Activated CD4-positive, CD25-positive, alpha-beta regulatory T cell (primary cell): ENCODE measurements at places on chromosomes 5 and 9.

DNA sequence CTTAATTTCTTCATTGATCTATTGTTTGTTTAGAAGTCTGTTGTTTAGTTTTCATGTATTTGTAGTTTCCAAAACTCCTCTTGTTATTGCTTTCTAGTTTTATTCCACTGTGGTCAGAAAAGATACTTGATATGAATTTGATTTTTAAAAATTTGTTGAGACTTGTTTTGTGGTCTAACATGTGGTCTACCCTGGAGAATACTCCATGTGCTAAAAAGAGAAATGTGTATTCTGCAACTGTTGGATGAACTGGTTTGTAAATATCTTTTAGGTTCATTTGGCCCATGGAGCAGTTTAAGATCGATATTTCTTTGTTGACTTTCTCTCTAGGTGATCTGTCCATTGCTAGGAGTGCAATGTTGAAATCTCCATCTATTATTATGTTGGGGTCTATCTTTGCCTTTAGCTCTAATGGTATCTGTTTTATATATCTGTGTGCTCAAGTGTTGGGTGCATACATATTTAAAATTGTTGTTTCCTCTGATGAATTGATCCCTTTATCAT, 150.6 kb upstream of the ATP10B start:
- DNase-seq = no peak

DNA sequence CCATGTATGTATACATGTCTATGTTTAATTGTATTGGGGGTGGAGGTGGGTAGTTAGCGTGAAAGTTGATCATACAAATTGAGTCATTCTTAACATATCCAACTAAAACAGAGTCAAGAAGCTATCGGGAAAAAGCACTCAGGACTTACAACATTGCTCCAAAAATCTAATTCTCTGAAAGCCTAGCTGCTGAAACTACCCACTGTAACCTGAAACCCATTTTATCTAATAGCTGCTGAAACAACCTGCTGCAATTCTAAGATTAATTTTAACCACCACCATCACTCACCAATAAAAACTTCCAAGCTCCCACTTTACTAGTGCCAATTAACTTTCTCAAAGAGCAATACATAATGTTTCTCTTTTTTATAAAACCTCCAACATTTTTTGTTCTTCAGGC, 32.2 kb downstream of the KCNV2 start:
- no peak for DNase-seq

- DNase-seq = no peak
These were observed 333.4 kb upstream of the PUM3 start for GRCh38 chr9:3177146-3177761.

- DNase-seq = no peak
These were observed 163.3 kb upstream of the WWC1 start for GRCh38 chr5:168128111-168128510.

GRCh38 chr5:167317884-167318283, 973.6 kb upstream of the WWC1 start:
- DNase-seq = no peak

DNA sequence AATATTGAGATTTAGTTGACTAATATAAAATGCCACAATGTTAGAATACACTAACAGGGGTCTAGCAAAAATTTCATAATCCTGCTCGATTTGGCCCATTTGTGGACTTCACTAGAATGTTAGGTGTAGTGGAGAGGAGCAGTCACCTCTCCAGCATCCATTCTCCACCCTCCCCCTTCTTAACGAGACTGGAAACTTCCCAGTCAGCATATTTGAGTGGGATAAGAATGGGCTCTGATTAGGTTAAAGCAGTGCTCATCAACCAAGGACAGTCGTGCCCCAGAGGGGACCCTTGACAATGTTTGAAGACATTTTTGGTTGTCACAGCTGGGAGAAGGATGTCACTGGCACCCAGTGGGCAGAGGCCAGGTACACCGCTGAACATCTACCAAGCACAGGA, 46.7 kb downstream of the FANCC start:
- DNase-seq = no peak

GRCh38 chr9:124297551-124297901, 39.8 kb downstream of the NEK6 start:
- no peak for DNase-seq

DNA sequence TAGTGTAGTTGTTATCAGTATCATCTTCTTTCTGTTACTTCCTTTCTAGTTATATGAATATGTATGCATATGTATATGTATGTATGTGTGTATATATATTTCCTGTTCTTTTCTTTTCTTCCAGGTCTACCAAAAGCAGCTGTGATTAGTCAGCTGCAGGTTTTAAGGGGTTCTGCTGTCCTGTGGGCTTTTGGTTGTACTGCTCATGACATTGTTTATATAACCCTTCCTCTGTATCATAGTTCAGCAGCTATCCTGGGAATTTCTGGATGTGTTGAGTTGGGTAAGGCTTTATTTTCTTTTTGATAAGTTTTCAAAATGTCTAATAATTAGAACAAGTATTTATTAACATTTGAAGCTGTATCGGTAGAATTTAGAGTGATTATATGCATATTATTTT, 23.2 kb downstream of the SLC27A6 start:
- DNase-seq = no peak

- no peak for DNase-seq
These were observed 15.8 kb upstream of the PSAT1 start for GRCh38 chr9:78280982-78281668.

- DNase-seq = no peak
These were observed 285.3 kb upstream of the GRAMD2B start for GRCh38 chr5:126137891-126138280.

- DNase-seq = peak; percentile 39
These were observed at the start of gene GNPDA1 for GRCh38 chr5:142012792-142013388. Gene GNPDA1, minus strand, starts transcription at chr5:142013027. Its CDS starts 992 bp downstream, at chr5:142012035.

DNA sequence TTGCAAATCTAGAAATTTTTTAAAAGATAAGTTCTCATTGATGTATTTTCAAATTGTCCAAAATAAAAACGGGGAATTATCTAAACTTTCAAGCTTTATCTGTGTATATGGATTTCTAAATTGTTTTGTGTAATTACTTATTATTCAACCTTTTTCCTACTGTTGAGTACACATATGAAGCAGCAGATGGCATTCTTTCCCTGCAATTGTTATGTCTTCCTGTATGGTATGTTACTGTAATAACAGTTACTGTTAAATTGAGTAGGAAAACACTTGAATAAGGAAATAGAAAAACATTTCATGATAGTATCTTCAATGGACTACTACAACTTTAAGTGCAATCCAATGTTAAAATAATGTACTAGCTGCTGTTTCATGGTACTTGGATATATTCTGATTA, 124.8 kb downstream of the RANBP17 start:
- DNase-seq = no peak

- DNase-seq = no peak
These were observed 154.2 kb upstream of the WWC1 start for GRCh38 chr5:168137265-168137664.

DNA sequence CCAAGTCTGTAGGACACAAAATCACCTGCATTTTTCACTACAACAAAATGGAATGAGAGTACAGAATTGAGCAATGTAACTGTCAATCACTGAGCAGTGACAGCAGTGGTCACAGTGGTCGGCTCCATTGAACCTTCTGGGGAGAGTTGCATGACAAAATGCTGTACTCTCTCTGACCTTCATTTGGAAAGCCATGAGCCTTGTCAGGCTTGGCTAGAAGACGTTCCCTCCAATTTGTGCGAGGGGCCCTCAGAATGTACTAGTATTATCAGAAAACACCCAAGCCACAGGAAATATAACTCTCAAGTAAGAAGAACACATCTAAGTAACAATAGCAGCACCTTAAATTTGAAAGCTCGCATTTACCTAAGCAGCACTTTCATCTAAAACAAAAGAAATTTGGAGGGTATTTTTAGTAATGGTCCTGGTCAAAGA, 425.6 kb upstream of the MEF2C start:
- no peak for DNase-seq

DNA sequence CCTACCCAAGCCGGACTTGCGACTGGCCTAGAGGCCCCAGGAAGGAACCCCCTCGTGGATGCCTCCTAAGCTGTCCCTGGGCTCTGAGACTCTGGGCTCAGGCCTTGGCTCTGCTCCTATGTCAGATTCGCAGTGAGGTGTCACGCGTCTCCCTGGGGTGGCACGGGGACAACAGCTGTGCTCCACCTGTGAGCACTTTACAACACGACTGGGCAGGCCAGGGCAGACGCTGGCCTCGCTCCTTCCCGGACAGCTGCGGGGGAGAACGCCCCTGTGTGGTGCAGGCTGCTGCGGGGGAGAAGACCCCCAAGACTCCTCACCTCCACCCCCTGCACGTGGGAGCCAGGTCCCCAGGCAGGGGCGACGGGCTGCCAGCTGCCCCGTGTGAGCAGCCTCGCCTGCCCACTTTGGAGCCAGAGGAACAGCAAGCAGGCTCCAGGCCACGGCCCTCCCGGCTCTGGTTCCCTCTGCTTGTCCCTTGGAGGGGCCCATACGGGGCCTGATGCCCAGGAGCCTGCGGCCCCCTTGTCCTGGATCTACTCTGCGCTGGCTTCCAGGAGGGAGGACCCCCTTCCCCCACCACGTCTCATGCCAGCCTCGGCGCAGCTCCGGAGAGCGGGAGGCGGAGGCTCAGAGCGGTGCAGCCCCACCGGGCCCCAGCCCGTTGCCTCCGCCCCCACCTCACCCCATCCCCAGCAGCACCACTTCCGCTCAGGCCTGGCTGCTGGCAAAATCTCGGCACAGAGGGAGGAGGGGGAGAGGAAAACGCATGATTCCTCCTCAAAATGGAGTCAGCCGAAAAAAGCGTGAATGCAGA, 36.0 kb downstream of the SARDH start:
- DNase-seq = peak; percentile 64

DNA sequence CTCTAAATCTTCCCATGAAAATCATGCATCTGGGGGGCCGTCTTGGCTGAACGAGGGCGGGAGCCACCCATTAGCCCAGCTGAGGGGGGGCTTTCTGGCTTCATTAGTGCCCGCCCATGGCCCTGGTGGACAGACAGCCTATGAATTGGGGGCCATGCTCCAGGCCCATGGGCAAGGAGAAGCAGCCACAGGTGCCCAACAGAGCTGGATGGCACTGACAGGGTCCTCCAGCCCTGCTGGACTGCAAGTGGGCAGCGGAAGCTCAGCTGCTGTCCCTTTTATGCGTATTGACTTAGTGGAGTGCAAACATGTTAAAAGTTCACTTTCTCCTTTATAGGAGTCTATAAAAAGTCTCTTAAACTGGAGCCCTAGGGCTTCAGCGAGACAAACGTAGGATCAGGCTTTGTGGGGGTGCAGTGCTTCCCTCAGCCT, 75.3 kb downstream of the MACROH2A1 start:
- no peak for DNase-seq

DNA sequence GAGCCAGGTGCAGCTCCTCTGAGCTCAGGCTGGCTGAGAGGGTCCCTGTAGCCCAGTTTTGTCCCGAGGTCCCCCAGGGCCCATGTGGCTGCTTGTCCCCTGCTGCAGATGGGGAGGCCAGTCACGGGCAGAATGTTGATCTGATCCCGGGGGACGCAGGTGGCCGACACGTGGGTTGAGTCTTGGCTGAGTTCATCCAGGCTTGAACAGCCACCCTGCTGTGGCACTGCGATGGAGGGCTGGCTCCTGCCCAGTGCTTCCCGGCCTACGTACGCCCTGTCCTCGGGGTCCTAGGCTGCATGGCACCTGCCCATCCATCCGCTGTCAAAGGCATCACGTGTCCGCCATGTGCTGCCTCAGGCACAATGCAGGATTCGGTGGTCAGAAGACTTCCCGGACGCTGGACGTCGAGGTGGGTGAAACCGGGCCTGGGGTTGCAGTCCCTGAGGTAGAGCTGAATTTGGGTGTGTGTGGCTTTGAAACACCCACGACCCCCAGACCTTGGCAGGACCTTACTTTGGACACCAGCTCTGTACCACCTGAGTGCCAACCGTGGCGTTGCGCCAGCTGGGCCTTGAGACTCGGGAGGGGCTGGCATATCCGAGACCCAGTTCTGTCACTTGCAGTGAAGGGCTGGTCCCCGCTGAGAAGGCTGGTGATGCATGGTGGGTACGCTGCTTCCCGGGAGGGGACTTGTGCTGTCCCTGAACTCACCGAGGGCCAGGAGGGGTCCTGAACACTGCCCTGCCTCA, 22.3 kb downstream of the RXRA start:
- DNase-seq = no peak

GRCh38 chr5:135490245-135491037, 38.3 kb upstream of the TIFAB start:
- no peak for DNase-seq

DNA sequence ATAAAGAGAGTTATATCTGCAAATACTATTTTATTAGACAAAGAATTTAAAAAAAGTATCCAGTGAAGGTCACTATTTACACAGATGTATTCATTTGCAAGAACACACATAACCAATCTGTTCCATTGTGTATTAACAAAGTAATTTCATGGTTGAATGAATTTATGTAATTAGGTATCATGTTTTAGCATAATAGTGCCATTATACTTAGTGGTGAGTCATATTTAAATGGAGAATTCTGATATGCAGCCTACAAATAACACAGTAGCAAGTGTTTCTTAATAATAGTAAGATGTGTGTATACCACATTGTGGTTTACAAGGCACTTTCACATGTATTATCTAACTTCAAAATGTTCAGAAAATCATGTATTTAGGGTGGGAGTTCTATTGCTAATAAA, 1028.5 kb upstream of the ACO1 start:
- no peak for DNase-seq

- DNase-seq = no peak
These were observed 30.6 kb downstream of the NKD2 start for GRCh38 chr5:1039210-1039548.

DNA sequence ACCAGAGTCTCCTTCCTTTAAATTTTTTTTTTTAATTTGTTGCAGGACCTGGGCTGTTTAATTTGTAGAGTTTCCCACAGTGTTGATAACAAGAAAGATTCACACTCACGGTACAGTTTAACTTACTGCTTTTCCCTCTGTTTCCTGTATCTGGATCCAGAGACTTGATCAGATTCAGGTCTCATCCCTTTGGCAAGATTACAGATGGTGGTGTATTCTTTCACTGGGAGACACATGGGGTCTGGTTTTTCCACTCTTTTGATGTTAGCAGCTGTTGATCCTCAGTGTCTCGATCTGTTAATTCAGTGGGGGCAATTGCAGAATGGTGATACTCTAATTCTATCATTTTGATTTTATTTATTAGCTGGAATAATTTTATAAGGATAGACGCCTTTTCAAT, 75.4 kb upstream of the TNFAIP8 start:
- DNase-seq = no peak

GRCh38 chr9:115115924-115116323, 2.0 kb downstream of the TNC start:
- no peak for DNase-seq

DNA sequence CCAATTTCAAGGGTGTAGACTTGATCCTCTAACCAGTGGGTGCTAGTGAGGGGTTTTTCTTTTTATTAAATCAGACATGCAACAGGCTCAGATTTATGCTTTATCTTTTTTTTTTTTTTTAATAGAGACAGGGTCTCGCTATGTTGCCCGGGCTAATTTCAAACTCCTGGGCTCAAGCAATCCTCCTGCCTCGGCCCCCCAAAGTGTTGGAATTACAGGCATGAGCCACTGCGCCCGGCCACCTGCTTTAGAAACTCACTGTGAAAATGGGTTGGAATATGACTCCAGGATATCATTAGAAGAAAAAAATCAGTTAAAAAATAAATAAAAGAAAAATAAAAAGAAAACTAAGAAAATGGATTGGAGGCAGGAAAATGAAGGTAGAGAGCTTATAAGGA, 50.7 kb downstream of the STOM start:
- no peak for DNase-seq

- no peak for DNase-seq
These were observed 69.9 kb downstream of the C9orf57 start for GRCh38 chr9:71990466-71990865.
